NCI-H1436 treated with DMSO at 0.1 percent for 48 hours (cell line): ENCODE measurements at places on chromosomes 2 and 18.

- no peak for DNase-seq
Measured at GRCh38 chr2:43178602-43179542, 47.5 kb downstream of the ZFP36L2 start.

GRCh38 chr2:159941729-159942128 lies 120.7 kb downstream of the PLA2R1 start:
- no peak for DNase-seq

DNA sequence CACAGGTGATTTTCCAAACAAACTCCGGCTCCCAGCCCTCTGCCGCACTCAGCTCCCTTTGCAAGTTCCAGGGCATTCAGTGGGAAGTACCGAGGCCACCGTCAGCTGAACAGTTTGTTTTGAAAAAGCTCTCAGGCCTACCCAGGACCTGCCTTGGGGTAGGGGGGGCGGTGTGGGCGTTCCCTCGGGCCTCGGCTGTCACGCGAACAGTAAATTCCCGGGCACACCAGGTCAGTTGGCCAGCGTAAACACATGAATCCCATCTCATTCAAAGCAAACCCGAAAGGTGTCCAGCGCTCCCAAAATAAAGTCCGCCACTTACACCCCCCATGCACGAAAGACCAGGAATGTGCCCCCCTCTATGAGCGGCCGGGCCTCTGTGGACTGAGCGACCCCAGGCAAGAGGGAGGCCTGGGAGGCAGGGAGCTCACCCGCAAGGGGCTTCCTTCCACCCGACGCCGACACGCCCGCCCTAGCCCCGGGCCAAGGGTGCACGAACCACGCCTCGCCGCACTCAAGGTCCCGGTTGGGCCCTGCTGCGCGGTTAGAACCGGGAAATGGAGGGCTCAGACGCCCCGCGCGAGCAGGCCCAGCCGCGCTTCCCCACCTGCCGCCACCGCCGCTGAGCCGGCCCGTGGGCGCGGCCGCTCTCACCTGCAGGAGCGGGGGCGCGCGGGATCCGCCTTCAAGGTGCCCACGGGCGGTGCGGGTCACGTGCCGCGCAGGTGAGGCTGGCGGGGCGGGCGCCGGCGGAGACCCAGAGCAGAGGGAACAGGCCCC lies at the start of gene WDSUB1:
Gene WDSUB1, minus strand, starts transcription at position 775 of the 780 bp plus-strand sequence. CDS start 3,634 bp downstream, outside the sequence.
- DNase-seq, result no peak

- DNase-seq, result no peak
Measured at GRCh38 chr2:232592772-232593395, 40.5 kb upstream of the EFHD1 start.

- DNase-seq, result no peak
Measured at GRCh38 chr2:219851169-219851568, 223.7 kb downstream of the SLC4A3 start.

- no peak for DNase-seq
Measured at GRCh38 chr2:219325657-219326315, 6.8 kb downstream of the RESP18 start.

DNA sequence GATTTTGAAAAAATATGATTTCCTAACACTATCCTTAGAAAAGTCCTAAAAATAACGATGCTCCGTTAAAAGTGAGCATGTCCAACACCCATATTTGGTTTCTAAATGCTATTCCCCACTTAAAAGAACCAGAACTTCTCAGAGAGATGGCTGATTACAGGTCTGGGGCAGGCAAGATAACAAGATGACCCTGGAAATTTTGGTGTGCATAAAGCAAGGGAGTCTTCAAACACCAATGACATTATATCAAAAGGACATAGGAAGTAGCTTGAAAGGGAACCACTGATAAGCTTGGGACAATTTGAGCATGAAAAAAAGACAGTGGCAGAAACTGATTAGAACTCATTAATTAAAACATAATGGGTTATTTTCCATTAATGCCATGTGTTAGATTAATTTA lies 17.9 kb downstream of the STK17B start:
- no peak for DNase-seq

GRCh38 chr18:69840445-69840844 lies 107.2 kb downstream of the CD226 start:
- DNase-seq, result no peak

GRCh38 chr18:11293794-11294193 lies 144.4 kb upstream of the PIEZO2 start:
- no peak for DNase-seq

DNA sequence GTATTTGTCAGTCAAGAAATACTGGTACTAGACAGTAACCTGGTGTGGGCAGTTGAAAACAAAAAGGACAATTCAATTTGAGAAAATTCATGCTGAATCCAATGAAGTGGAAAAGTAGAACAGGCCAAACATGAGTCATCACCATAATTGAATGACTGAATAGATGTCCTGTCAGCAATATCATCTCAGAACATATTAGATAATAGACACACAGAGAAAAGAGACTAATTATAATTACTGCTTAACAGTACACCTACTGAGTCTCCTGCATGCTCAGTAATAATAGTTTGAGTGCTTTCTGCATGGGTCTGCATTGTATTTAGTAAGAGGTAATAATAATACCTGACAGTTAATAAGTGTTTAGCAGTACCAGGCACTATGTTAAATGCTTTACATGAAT lies 138.6 kb upstream of the ZC3H15 start:
- DNase-seq, result peak; percentile 53

DNA sequence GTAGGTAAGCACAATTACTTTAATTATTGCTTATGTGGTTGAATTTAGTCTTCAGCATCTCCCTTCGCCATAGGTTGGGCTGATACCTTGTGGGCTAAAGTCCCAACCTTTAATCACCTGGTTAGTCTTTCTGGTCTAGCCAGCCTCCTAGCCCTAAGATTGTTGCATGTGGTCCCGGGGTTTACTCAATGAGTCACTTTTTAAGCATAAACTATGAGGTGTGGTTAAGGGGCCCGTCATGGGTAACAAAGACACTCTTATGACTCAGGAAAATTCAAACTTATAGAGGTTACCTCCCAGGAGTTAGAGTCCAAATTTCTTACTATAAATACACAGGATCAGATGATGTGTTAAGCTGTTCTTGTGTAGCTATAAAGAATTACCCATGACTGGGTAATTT lies 841.6 kb downstream of the TRIB2 start:
- DNase-seq, result no peak

GRCh38 chr18:76491473-76491775 lies 3.6 kb downstream of the ZNF516 start:
- DNase-seq, result no peak

DNA sequence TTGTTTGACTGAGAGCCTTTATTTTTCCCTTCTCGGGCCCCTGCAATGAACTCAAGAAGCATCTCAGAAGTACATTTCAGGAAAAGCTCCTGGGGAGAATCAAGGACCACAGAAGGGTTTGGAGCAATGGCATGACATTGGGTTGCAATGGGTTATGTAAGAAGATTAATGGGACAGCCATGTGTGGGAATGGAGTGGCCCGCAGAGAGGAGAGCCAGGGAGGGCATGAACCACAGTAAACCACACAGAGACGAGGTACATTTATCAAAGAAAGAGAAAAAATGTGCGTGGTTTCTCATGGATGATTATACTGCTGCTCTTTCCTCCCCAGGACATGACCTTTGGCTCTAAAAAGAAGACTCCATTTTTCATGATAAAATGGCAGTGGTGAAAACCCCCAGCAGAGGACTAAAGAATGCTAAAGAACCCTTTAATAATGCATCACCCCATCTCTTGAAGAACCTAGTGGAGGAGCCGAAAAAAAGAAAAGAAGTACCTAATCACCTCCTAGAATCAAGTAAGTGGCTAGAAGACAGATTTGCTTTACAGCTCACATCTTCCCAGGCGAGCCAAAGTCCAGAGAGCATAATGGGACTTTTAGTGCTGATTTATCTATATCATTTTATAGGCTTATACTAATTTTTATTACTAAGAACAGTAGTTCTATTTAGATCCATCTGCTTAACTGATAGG lies 1.7 kb downstream of the CFAP221 start:
- no peak for DNase-seq

- DNase-seq, result no peak
Measured at GRCh38 chr18:35904389-35905037, 68.0 kb upstream of the RMP24 start.

DNA sequence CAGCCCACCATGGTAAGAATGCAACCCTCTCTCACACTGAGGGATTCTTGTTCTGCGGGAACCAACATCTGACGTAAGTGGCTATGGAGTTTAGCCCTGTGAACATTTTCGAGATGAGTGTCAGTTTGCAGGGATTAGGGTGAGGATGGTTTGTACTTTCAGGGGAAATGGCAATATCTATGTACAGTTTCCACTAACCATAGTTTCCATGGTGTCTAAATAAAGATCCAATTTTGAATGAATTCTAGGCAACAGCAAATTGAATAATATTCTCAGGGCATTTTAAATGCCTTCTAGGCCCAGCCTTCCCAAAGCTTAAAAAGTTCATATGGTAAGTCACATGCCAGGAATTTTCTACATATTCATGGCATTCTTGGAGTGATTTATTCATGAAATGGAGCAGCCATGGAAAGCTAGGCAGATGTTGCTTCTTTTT lies 105.4 kb upstream of the MMADHC start:
- DNase-seq, result no peak

- no peak for DNase-seq
Measured at GRCh38 chr18:6018671-6019070, 123.3 kb upstream of the TMEM200C start.

DNA sequence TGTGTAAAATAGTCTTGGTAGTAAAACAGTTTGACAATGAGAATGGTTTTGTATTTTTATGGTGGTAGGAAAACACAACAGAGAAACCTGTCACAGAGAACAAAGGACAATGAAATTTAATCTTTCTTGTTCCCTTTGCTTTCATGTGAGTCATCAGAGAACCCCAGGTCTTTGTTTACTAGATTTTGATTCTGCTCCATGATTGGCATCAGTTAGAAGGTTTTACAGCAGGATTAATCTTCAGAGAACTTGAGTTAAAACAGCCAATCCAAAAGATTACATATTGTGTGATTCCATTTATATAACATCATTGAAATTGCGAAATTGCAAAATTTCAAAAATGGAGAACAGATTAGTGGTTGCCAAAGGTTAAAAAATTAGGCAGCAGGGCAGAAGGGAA lies 2.5 kb downstream of the APLF start:
- no peak for DNase-seq

DNA sequence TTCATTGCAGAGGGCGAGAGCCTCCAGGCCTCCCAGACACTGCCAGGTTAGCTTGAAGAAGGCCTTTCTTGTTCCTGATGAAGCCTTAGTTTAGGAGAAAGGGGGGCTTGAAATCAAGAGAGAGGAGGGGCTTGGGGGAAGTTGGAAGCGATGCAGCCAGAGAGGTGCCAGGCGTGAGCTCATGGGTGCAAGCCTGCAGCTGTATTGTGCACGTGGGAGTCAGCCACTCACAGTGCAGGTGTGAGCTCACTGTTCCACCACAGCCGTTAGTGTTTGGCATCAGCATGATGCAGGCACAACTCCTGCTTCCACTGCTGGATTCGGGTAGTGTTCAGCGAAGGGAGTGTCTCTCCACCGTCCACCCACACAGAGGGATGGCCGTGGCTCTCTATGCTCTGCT lies 68.4 kb upstream of the ALPP start:
- no peak for DNase-seq

DNA sequence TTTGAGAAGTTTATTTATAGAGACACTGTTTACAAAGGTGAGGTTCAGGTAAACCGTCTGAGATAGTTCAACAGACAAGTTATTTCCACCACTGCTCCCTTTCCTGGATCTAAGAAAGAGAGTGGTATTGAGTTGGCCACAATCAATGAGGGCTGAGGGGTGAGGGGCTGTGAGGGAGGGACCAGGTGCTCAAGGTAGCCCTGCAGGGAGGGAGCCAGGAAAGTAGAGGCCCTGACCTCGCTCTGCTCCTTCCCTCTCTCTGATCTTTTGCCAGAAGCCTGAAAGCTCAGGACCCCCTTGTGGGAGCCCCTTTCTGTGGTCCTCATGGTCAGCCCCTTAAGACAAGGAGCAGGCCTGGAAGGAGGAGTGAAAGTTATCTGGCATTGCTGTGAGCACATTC lies 29.8 kb downstream of the COL4A3 start:
- no peak for DNase-seq

DNA sequence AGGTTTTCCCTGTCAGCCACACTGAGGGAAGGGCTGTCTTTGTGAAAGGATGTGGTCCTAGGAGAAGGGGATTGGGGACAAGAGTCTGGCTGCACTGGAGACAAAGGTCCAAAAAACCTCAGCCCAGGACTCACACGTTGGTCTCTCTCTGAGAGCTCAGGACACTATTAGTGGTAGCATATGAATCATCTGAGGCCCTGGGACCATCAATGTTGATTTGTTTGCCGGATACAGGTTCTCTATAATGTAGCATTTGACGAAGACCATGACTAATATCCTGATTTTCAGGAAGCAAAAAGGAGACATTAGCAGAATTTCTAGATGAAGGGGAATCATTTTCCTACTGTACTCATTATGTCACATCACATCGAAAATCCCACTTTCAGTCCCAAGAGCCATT lies 22.2 kb upstream of the DNAH6 start:
- no peak for DNase-seq

- DNase-seq, result peak; percentile 41
Measured at GRCh38 chr2:168247341-168248261, at the start of gene STK39. Gene STK39 (minus strand): TSS chr2:168247595. CDS start chr2:168247435, 160 bp downstream.

- no peak for DNase-seq
Measured at GRCh38 chr18:35110059-35110458, 68.8 kb downstream of the MAPRE2 start.

- DNase-seq, result no peak
Measured at GRCh38 chr2:191065785-191066184, 51.8 kb upstream of the STAT1 start.

DNA sequence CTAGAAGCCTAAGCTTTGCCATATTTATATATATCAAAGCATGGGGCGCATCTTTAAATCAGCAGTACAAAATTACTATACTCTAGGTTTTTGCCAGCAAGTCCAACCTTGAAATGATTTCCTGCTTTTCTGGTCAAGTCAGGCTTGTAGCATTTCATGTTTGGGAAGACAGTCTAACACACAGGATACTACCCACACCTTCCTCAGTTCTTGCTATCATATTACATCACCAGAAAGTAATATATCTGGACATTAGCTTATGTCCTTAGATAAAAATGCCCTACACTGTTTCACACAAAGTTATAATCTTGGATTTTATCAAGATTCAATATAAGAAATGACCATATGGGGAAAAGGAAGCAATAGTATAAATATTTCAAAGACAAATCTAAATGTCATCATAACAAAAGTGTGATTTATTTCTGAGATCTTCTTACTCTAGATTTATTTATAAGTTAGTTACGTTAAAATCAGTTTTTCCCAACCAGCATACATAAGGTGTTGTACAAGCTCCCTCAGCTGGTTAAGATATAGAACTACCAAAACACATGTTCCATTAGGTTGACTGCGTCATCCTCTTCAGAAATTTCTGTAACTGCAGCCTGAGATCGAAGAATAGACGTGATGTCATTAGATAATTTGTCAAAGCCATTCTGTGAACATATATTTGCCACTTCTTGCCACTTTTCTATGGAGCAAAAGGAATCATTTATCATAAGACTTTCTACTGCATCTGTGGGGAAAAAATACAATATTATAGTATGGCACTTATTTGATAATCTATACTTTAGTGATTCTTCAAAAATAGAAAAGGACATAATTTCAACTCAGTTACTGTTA lies 56.6 kb downstream of the CLHC1 start:
- DNase-seq, result no peak
